ENCODE measurements at places on chromosomes 2 and 18.

- no peak for DNase-seq
Measured at GRCh38 chr2:73043929-73044832, 27.3 kb downstream of the SFXN5 start.

DNA sequence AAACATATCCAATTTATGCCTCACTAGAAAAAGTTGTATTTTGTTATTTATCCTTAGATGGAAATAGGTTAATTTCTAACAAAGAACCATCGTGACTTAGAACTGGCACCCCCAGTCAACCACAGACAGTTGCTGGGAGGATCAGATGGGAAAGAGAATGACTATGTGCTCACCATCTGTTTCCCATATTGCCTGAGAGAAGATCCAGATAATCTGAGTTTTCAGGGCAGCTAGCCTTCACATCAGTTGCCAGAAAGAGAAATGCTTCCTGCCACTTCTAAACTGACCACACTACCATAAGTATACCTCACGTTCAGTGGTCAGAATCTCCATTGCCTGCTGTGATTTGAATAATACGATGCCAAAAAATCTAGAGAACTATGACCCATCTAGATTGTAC lies 28.4 kb upstream of the NEB start:
- DNase-seq, result no peak

DNA sequence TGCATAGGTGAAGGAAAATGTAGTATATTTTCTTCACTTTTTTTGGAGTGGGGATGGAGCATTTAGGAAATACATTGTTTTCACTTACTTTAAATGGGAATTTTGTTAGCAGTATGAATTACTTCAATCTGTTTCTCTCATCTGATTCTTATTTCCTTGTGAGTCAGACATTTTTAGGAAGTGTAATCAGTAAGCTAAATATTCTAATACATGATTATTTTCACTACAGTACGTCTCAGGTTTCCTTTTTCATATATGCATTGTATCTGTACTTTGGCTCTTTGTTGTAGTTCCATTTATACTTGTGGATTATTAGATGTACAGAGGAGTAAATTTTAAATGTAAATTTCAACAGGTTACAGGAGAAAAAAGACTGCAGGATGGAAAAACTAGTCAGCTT lies 27.9 kb downstream of the GPD2 start:
- DNase-seq, result no peak

DNA sequence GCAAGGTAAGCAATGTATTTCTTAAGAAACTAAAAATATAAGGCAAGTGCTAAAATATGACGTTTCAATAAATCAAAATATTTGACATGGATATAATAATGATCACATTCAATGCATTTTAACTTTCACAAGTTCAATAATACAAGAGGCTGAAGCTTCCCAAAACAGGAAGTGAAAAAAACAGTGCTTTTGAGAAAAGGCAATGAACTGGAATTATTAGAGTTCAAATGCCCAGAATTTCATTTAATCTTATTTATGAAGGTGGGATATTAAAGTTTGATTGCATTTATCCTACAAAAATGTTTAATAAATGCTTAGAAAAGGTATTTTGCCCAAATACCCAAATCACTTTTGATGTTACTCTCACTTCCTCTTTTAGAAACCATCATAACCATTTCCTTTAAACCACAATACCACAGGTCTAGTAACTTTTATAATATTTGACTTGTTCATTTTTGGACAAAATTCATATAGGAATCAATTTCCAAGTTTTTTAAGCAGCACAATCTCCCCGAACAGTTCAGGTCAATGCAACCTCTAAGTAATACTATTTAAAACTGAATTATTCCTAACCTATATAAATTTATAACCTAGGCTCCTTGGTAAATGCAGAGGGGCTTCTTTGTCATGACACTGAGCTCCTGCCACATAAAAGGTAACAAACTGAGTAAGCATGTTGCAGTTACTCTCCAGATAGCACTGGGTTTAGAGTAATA lies 2.1 kb downstream of the NCKAP1 start:
- no peak for DNase-seq

DNA sequence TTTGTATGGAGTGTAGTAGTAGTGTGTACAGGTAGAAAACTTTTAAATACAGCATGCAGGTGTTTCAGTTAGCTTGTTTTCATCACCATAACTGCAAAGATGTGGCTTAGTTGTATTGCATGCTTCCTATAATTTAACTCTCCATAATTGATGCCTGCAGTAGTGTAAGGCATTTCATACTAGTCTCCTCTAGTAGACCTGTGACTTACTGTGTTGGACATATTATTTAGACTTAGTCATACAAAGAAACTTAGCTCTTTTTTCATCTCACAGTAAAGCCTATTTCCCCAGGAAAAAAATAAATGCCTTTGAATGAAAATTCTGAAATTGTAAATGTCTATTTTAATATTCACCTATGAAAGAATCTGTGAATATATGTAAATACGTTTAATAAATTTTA lies 52.8 kb upstream of the TWSG1 start:
- DNase-seq, result no peak

DNA sequence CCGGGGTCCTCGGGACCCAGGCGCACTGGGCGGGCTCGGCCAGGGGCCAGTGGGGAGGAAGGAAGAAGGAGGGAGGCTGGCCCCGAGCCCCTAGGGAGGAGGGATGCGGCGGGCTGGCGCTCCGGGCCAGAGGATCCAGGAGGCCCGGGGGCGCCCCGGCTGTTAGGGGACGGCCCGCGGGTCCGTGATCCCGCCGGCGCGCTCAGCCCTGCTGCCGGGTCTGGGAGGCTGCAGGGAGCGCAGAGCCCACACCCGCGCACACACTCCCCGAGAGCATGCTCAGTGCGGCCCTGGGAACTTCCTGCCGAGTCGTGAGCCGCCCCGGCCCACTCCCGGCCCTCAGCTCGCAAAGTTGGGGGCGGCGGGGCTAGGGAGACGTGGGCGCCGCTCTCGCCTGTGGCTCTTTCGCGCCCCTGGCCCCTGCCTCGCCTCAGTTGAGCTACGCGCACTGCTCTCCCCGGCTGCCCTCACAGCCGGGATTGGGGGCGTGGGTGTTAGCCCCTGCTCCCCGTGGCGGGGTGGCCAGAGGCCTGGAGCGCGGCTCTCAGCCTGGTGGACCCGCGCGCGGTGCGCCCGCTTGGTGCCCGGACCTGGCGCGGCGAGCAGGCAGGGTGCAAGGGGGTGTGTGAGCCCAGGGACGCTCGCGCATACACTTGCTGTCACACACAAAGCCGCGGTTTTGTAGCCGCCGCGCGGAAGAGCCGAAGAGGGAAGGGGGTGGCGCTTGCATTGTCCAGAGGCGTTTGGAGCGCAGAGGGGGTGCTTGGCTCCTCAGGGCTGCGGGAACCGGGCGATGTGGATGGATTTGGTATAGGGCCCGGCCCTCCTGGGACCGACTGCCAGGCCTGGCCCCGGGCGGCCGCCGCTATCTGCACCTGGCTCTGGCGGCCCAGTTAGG lies 132.9 kb upstream of the MGAT5 start:
- peak; percentile 75 for DNase-seq

GRCh38 chr2:127324635-127325034 lies 30.7 kb upstream of the ERCC3 start:
- DNase-seq, result no peak

DNA sequence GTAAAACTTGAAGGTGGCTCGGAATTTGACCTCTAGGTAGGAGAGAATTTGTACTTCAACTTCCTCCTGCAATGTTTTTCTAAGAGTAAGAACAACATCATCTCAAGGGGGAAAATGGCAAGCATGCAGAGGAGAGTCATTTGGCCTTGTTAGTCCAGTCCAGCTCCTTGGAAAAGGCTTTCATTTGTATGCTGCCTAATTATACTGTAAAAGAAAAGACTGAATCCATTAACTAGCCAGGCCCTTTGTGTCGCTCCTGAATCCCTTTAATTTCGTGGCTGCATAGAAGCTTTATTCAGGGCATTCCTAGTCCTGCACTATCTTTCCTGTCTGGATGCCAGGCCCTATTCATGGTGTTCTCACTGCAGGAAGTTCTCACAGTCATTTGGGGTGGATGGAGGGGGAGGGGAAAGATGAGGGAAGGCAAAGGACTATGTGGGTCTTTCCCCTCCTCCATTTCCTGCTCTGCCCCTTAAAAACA lies 36.0 kb downstream of the PHLPP1 start:
- no peak for DNase-seq

- no peak for DNase-seq
Measured at GRCh38 chr2:234245945-234246344, 195.4 kb downstream of the SPP2 start.

DNA sequence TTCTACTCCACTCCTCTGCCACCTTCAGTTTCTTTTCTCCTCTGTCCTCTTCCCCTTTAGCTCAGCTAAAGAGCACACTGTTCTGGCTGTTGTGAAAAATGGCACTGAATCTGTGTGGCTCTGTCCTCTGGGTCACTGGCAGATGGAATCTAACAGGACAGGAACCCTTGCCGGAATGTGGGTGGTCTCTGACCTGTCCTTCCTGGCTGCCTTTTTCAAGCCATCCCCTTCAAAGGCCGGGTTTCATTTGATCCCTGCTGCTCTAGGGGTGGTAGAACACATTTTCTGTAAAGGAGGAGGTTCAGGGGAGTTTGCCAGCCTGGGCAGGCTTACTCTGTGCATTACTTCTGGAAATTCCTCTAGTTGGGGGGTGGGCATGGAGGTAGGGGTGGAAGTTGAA lies 29.9 kb downstream of the MTCL1 start:
- DNase-seq, result no peak

GRCh38 chr18:59177485-59177884 lies 37.8 kb downstream of the SEC11C start:
- no peak for DNase-seq

DNA sequence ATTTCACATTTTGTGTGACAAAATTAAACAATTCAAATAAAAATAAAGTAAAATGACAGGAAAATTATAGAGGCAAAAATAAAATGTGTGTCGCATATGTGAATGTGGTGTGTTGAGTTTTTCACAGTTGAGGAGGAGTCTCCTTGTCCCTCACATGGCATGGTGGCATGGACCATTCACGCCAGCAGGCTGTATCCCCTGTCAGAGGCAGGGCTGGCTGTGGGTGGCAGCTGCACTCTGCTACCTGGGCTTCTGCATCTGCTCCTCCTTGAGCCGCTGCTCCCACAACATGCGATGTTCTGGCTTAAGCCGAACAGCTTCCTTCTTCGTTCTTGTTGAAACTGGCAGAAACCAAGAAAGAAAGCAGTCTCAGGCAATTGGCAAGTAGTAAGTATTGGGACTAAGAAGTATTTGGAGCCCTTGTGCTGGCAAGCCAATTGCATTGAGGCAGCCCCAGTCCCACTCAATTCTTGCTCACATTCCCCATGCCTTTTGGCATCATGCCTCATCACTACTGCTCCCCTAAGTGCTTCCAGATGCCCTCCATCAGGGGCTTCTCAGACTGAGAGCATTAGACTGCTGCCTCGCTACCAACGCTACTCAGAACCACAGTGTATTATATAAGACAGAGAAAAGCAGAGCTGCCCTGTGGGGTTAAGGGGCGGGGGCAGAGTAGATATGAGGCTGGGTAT lies 177.9 kb upstream of the NABP1 start:
- no peak for DNase-seq

GRCh38 chr2:221554769-221555493 lies 17.2 kb downstream of the EPHA4 start:
- no peak for DNase-seq

GRCh38 chr2:187547353-187547979 lies 6.8 kb downstream of the TFPI start:
- no peak for DNase-seq

- DNase-seq, result no peak
Measured at GRCh38 chr18:78713069-78713468, 266.5 kb upstream of the SALL3 start.

- no peak for DNase-seq
Measured at GRCh38 chr2:23658466-23658942, 268.4 kb downstream of the ATAD2B start.

- peak; percentile 56 for DNase-seq
Measured at GRCh38 chr2:152730591-152731333, 12.3 kb downstream of the ARL6IP6 start.

DNA sequence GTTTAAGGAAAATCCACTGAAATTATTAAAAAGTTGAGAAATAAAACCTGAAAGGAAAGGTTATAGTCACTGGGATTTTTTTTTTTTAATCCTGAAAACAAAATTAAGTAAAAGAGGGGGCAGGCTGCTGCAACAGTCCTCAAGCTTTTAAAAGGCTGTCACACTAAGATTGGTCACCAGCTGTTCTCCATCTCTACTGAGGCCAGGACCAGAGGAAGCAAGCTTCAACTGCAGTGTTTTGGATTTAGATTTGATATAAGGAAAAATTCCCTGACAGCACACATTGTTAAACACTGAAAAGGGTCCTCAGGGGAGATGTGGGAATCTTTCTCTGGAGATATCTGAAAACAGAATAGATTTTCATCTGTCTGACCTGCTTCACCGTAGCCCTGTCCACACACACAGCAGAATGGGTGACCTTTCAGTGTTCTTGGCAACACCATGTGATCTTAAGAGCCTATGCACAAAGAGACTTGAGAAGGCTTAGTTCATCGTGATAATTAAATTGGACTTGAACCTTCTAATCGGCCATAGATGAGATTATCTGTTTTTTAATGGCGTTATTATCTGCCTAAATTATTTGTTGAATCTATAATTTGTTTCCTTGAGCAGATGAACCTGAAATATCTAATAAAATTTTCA lies 132.0 kb upstream of the BOD1L2 start:
- DNase-seq, result no peak

GRCh38 chr18:23356915-23357601 lies 96.0 kb upstream of the RIOK3 start:
- no peak for DNase-seq

GRCh38 chr2:26615336-26615859 lies 25.8 kb downstream of the CIB4 start:
- DNase-seq, result no peak

DNA sequence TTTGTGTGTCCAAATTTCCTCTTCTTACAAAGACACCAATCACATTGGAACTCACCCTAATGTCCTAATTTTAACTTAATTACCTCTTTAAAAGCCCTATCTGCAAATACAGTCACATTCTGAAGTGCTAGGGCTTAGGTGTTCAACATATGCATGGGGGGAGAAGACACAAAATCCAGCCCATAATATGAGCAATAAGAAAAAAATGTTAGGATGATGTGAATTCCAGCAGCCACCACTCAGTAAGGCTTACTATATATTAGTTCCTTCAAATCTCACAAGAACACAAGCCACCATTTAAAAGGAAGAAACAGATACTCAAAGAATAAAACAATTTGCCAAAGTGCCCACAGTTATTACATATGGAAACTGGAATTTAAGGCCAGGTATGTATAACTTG lies 285.7 kb downstream of the EPHA4 start:
- no peak for DNase-seq

DNA sequence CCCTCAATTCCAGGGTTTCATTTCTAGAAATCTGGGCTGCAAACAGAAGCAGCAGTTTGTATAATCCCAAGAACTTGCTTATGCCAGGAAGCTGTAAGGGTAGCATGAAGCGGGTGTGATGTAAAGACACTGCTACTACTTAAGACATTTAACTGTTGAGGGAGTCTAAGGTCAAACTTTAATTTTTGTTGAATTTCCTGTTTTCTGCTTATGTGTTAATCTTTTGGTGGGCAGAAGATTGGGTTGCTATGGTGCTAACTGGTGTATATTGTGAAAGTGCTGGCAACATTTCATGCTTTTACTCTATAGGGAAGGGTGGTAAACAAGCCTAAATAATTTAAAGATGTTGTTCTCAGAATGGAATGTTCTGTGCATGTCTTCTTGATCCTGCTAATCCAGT lies 2.7 kb downstream of the NCOA1 start:
- no peak for DNase-seq

- DNase-seq, result no peak
Measured at GRCh38 chr2:224405841-224406370, 4.0 kb upstream of the FAM124B start.

GRCh38 chr18:69916412-69916811 lies 31.3 kb downstream of the CD226 start:
- no peak for DNase-seq

GRCh38 chr2:58950795-58951462 lies 709.8 kb upstream of the FANCL start:
- no peak for DNase-seq

GRCh38 chr2:238631491-238632180 lies 204.9 kb downstream of the ASB1 start:
- DNase-seq, result no peak

All from stimulated activated effector memory CD8-positive, alpha-beta T cell treated with anti-CD3 and anti-CD28 coated beads, Interleukin-12 subunit alpha, Interleukin-12 subunit beta, amount 100 ng/mL, for 72 hours (primary cell).